ENCODE measurements at places on chromosomes 6 and 20.

- no peak for DNase-seq
Observed at GRCh38 chr6:54426995-54427394, 118.8 kb downstream of the TINAG start.

GRCh38 chr6:77389402-77389801 is 73.9 kb downstream of the HTR1B start:
- DNase-seq = no peak

- DNase-seq = no peak
Observed at GRCh38 chr20:48789781-48790472, 37.9 kb downstream of the PREX1 start.

DNA sequence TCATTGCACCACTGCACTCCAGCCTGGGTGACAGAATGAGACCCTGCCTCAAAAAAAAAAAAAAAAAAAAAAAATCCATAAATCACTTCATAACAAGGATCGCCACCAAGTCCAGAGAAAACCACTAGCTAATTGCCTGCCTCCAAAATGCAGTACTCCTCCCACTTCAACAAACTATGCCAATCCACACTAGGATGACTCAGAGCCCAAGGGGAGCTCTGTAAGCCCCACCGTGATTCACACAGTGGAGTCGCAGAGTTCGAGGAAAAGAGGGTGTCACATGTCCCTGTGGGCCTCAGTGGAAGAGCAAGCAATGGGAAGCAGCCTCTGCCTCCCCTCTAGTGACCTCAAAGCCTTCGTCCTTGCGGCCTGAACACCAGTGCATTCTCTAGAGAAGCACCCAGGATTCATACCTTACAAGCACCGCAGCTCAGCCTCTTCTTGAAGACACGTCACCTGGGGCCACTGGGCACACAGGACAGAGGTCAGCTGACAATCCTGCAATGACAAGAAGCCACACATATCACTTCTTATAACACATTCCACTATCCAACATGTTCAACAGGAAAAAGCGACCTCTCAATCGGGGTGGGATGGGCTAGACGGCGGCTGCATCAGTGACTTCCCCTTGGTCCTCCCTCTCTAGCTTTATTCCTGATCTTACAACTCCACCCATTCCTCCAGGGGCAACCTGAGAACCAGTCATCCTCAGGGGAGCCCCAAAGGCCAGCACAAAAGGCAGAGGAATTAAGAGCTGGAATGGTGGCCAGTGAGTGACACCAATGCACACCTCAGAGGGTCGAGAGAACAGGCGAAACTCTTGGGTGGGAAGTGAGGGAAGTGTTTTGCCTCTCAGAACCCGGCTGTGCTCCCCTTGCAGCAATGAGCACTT is 8.9 kb downstream of the SNHG17 start:
- peak; percentile 76 for DNase-seq

- DNase-seq = no peak
Observed at GRCh38 chr6:7621761-7622160, 31.8 kb downstream of the SNRNP48 start.

DNA sequence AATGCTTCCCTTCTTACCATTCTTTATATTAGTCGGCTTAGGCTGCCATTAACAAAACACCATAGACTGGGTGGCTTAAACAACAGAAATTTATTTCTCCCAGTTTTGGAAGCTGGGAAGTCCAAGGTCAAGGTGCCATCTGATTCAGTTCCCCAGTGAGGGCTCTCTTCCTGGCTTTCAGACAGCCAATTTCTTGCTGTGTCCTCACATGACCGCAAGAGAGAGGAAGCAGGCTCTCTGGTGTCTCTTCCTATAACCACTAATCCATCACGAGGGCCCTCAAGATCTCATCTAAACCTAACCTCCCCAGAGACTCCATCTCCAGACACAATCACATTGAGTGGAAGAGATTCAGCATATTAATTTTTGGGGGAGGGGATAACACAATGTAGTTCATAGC is 193.0 kb upstream of the SGK1 start:
- no peak for DNase-seq

Data from A549 (cell line).